ENCODE measurements at places on chromosomes 12 and 14. TPM values are rescaled to one million over a fixed set of nuclear protein-coding genes. Genes with fewer than 3 reads are reported as not detected.
A peak's percentile ranks its signal among the peaks of the same experiment; 100 is the strongest.

DNA sequence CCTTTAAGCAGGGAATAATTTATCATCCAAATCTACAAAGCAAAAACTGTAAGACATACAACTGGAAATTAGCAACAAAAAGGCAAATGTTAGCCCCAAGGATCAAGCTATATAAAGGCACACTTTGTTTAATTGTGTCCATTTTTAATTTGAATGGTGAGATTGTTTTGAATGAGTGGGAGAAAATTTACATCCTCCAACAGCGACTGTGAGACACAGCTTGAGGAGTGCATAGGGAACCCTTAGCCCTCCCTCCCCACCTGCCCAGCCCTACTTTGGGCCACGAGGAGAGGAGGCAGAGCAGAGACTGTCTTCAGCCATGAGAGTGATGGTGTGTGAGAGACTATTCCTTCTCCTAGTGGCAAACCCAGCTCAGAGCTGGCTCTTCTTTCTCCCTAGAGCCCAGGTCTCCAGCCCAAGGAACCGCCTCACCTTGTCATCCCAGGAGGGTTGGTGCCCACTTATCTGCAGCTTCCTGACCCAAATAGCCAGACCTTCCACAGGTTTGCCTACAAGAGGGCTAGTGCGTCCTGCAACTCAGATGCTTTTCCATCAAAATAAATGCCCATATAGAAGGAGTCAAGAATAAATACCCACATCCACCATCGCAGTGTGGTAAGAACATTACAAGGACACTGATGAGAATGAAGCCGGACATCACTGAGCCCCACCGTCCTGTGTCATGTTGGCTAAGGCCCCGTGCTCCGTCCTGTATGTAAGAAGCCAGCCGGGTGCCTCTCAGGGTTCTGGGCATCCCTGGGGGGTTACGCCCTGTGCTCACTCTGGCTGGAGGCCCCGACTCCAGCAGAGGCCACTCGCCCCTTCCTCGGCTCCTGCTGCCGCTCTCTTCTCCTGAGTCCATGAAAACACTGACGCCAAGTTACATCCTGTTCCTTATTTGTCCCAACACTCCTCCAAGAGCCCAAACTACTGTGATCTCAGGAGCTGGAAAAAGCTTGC, 36.4 kb upstream of the C14orf180 start:
- DNase-seq: no peak

The SLC38A2 gene
- 73.6 TPM for polyA plus RNA-seq

GRCh38 chr14:78970677-78971076, 800.5 kb downstream of the NRXN3 start:
- no peak for DNase-seq

DNA sequence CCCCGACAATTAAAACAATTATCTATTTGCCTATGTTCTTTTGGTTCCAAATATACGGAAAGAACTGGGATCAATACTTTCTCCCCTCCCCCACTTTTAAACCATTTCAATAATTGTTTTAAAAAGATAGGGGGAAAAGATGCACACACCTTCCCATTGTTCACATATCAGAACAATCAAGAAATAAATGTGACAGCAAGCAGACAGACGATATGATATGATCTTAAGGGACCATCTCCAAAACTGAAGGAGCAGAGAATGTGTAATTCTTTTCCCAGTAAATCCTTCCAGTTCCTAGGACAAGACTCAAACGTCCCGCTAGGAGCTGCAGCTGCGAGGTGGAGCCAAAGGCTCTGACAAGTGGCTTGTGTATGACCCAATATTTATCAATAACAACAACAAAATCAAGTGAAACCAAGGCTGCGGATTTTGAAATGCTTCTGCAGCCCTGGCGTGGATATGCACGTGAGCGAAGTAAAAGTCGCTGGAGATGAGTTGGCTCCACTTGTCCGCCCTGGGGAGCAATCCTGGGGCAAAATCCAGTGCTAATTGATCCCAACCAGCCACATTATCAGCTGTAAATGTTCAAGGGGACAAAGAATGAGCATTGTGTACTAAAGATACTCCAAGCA, 8.2 kb upstream of the FOXG1 start:
- DNase-seq: no peak

The CD69 gene
- polyA plus RNA-seq: 1,121 TPM

- DNase-seq: no peak
These were observed 14.2 kb downstream of the FGF6 start for GRCh38 chr12:4431436-4431835.

The ATXN2 gene
- polyA plus RNA-seq: 35.8 TPM

The TTC9 gene
- 9.2 TPM for polyA plus RNA-seq

DNA sequence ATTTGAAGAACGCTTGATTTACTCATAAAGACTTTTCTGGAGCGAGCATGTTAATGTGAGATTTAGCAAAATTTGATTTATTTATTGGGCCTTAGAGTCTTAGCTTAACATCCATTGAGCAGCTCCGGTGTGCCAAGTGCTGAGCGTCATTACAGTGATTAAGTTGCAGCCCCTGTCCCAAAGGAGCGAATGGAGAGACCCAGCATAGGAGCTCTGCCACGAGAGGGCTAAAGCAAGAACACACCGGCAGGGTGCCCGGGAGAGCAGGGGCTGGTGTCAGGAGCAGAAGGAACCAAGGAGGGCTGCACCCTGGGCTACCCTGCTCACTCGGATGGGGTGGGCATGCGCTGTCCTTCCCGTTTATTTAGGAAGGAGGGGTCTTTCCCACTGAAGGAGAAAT, 50.6 kb downstream of the PPP2R5C start:
- DNase-seq: peak; percentile 46

The GALNT16 gene
- polyA plus RNA-seq: not detected

GRCh38 chr14:20679907-20680306, 4.5 kb upstream of the RNASE4 start:
- DNase-seq: no peak

The ASCL1 gene
- not detected for polyA plus RNA-seq

- no peak for DNase-seq
These were observed 327.7 kb downstream of the LRIG3 start for GRCh38 chr12:58592475-58593207.
